ENCODE measurements at places on chromosomes 2 and 18.

DNA sequence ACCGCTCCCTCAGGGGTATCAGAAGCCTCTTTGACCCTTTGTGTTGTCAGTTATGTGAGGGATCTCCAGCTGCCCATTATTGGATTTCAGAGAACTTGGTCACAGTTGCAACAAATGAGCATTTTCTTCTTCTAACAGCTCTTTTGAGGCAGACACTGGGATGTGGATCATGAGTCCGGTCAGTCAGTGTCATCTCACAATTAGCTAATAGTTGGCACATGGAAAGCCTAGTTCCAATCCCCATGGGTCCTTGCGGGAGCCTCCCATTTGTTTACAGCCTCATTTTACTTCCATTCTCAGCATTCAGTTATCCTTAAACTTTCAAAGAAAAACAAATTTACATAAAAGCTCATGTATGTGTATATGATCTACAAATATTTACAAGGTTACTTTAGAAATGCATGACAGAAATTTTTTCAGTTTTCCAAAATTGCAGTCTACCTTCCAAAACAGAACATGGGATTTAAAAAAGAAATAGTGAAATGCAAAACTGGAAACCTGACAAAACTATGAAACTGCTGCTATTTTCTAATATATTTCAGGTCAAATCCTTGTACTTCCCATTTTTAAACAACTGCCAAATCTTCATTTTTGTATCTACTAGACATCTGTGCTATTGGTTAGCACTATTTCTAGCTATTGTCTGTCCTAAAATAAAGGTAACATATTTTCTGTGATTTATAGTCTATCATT, 547.1 kb upstream of the ZEB2 start:
- H3K4me3 ChIP-seq = no peak overlapping the region
- no peaks in the 10 kb centered on the region for H3K27me3 ChIP-seq
- H3K4me1 ChIP-seq = no peaks in the 10 kb centered on the region

DNA sequence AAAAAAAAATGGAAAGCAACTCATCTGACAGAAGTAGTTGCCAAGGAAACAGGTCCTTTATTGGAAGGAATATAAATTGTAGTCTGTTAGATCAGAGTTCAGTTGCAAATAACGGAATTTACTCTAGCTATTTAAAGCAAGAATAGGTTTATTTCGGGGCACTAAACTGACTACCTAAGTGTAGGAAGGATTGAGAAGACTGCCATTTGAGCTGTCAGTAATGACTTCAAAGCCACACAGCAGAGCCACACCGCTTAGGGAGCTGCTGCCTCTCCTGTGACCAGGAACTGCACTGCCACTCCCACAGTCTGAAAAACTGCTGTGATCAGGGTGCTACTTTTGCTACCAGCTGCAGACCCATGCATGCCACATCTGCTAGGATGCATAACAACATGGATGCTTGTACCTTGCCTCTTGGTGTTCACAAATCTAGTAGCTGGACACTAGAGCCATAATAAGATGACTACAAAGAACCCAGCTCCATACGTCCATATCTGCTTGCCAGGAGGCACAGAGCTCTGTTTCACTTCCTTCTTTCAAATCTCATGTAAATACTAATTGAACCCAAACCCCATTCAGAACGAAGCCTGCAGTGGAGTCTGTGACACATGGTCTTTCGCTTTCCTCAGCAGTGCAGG, 2.2 kb downstream of the DSG2 start:
- ATAC-seq = no peak
- no peak overlapping the region for H3K4me3 ChIP-seq
- no peaks in the 10 kb centered on the region for H3K36me3 ChIP-seq
- H3K27me3 ChIP-seq = peaks cover 40% of the 10 kb centered on the region

DNA sequence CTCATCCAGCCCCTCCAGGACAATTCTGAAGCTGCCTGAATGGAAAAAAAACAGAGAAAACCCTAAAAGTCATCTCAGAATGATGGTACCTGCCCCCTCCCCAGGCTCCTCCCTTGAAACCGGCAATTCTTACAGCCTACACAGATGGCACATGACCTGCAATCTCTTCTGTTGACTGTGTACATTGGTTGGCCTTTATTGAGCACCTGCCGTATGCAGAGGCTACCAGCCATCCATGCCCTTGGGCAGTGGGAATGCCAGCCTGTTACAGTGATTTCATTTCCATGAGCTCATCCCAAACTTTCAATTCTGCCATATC, 57.1 kb downstream of the EMX1 start:
- no peak overlapping the region for H3K27ac ChIP-seq
- H3K27me3 ChIP-seq = no peaks in the 10 kb centered on the region
- ATAC-seq = no peak
- peaks cover 45% of the 10 kb centered on the region for H3K36me3 ChIP-seq

DNA sequence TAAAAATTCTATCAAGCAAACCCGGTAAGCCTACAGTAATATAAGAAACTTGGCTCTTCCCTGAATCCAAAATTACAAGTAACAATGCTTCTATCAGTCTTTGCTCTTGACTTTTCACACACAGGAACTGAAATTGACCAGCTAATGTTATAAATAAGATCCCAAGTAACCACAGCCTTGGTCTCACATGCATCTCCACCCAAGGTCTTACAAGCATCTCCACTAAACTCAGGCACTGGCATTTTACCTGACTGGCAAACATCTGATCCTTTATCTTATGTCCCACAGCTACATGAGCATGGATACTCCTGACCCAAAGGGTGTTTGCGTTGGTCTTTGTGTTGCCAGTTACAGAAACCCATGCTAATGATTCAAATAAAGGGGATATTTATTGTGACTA, 302.3 kb upstream of the EPHA4 start:
- no peak overlapping the region for H3K27ac ChIP-seq
- no peak overlapping the region for H3K4me3 ChIP-seq
- H3K36me3 ChIP-seq = no peaks in the 10 kb centered on the region
- H3K4me1 ChIP-seq = no peaks in the 10 kb centered on the region
- ATAC-seq = no peak

DNA sequence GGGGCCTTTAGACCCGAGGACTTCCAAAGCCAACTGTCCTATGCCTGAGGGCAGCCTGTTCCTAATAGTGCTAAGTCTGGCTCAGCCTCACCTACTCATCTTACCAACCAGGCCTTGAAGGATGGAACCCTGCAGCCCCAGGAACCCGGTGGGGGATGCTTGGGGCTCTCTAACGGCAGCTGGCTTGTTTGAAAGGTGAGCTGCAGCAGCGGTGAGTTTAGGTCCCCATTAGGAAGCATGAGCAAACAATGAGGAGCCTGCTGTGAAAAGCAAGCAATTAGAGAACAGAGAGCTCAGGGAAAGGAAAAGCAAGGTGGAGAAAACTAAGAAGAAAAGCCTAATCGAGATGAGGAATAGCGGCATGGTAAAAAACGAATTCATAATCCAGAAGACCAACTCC, 39.9 kb downstream of the SP110 start:
- H3K36me3 ChIP-seq = no peaks in the 10 kb centered on the region
- no peaks in the 10 kb centered on the region for H3K4me1 ChIP-seq
- no peaks in the 10 kb centered on the region for H3K27me3 ChIP-seq
- ATAC-seq = no peak
- H3K4me3 ChIP-seq = no peak overlapping the region

DNA sequence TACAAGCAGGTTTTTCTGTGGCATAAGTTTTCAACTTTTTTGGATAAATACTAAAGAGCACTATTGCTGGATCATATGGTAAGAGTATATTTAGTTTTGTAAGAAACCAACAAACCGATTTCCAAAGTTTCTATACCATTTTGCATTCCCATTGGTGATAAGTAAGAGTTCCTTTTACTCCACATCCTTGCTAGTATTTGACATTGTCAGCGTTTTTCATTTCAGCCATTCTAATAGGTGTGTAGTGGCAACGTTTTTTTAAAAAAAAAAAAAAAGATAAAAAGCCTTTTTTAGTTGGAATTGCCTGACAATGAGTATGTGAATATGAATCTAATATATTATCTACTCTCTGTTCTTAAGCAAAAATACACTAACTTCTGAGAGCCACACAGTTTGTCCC, 185.9 kb downstream of the AGPS start:
- no peaks in the 10 kb centered on the region for H3K36me3 ChIP-seq
- no peaks in the 10 kb centered on the region for H3K4me1 ChIP-seq
- H3K27ac ChIP-seq = no peak overlapping the region
- H3K4me3 ChIP-seq = no peak overlapping the region

DNA sequence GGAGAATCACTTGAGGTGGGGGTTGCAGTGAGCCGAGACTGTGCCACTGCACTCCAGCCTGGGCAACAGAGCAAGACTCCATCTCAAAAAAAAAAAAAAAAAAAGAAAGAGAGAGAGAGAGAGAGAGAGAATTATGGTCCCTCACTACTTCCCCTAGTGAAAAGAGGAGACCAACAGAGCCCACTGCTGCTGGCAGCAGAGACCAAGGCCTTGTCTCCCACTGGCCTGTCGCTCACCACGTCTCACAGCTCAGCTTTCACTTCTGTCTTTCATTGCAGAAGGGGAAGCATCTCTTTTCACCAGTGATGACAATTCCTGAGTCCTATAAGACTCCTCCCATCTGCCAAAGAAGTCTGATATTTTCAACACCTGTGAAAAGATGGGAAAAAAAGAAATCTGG, 81.3 kb downstream of the CLHC1 start:
- H3K36me3 ChIP-seq = no peaks in the 10 kb centered on the region
- H3K27ac ChIP-seq = no peak overlapping the region
- peaks cover 49% of the 10 kb centered on the region for H3K4me1 ChIP-seq
- no peak overlapping the region for H3K4me3 ChIP-seq
- H3K27me3 ChIP-seq = no peaks in the 10 kb centered on the region
- no peak for ATAC-seq

DNA sequence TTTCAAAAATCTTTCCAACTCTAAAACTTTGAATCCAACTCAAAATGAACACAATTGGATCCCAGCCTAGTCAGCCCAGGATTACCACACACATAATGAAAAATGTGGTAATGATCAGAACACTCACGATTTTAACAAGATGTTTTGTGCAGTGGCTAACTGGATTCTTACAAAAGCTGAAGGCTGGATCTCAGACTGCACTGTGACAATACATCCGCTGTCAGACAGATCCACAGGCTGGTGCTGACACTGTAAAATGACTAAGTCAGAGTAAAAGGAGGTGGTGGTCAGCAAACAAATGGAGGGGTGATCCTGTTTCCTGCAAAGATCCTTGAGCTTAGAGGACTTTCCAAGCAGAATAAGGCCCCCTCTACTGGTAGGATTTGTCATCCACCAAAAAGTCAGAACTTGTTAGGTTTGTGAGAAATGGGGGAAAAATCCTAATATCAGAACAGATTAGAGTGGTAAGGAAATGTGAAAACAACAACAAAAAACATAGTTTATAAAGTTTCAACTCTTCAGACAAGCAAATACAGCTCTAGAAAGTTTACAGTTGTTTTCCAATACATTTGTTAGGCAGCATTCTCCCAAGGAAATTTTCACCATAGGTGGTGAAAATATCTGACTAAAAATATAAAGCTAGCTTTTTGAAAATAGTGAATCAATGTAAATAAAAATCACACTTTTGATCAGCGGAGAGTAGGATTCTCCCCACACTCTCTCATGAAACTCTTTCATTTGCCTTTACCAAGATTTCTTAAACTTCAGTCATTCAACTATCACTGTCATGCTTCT, 211.9 kb downstream of the AGPS start:
- no peaks in the 10 kb centered on the region for H3K4me1 ChIP-seq
- H3K36me3 ChIP-seq = no peaks in the 10 kb centered on the region
- no peak overlapping the region for H3K4me3 ChIP-seq
- H3K27ac ChIP-seq = no peak overlapping the region
- peak; percentile 82 for ATAC-seq

- no peak for ATAC-seq
- no peaks in the 10 kb centered on the region for H3K27me3 ChIP-seq
- no peaks in the 10 kb centered on the region for H3K36me3 ChIP-seq
- peaks cover 24% of the 10 kb centered on the region for H3K4me1 ChIP-seq
- no peak overlapping the region for H3K4me3 ChIP-seq
Observed at GRCh38 chr2:98804736-98805135, 73.8 kb upstream of the MGAT4A start.

GRCh38 chr2:231563378-231563961, 29.2 kb upstream of the TEX44 start:
- no peak overlapping the region for H3K4me3 ChIP-seq
- no peaks in the 10 kb centered on the region for H3K27me3 ChIP-seq
- ATAC-seq = peak; percentile 65

- H3K27me3 ChIP-seq = no peaks in the 10 kb centered on the region
- no peak for ATAC-seq
- no peaks in the 10 kb centered on the region for H3K4me1 ChIP-seq
- no peak overlapping the region for H3K27ac ChIP-seq
- H3K4me3 ChIP-seq = no peak overlapping the region
Observed at GRCh38 chr2:139631966-139632365, 851.8 kb upstream of the NXPH2 start.

DNA sequence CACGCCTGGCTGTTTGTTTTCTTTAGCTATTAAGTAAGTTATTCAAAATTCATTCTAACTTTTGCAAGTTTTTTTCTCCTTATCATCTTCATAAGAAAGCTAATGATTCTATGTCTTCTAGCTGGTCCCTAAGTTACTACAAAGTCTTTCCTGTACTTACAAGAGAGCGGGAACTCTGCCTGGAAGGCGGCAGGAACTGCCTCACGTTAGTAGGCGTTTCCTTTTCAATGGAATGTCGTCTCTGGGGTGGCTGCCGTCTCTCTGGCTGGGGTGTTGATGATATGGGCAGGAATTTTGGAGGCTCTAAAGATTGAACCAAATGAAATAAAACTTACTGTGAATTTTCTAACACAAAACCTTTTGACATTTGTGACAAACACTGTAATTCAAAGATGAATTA, 55.5 kb downstream of the PRELID3A start:
- H3K4me1 ChIP-seq = no peaks in the 10 kb centered on the region
- no peaks in the 10 kb centered on the region for H3K27me3 ChIP-seq
- no peak overlapping the region for H3K27ac ChIP-seq
- peaks cover 54% of the 10 kb centered on the region for H3K36me3 ChIP-seq
- ATAC-seq = no peak

DNA sequence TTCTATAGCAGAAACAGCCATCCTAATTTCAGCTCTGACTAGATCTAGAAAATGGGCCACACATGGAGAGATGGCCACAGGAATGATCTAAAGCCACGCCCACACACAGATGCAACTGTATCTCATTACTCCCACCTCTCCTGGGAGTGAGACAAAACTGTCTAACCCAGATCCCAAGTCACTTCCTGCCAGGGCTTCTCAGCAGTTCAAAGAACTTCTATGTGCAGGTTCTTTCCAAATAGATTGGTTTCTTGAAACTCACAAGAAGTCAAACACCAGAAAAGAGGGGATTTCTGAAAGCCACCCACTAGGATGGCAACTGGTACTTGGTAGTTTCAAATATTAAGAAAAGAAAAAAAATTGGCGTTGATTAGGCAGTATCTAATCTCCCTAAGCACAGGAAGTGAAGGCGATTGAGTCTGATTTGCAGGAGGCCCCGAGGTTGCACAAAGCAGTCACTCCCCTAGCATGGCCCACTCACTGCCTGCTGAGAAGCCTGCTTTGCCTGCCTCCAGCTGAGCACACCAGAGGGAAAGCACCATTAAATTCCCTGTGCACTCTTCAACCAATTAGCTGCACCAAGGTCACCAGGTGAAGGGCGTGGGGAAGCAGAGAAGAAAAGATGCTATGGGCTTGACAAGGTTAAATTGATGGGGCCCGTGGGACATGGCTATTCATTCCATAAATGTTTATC, 51.1 kb downstream of the PAPOLG start:
- H3K27ac ChIP-seq = no peak overlapping the region
- no peak overlapping the region for H3K4me3 ChIP-seq
- H3K36me3 ChIP-seq = no peaks in the 10 kb centered on the region

All from gastroesophageal sphincter (tissue), 4 donors.